GM12878 (cell line): ENCODE measurements at places on chromosomes 1 and 21.

- no peak overlapping the region for H3K27ac ChIP-seq
- DNase-seq, result peak; percentile 16
- no peaks in the 10 kb centered on the region; the same call in 1 of the 2 replicates for H3K4me1 ChIP-seq
- H3K27me3 ChIP-seq, result no peaks in the 10 kb centered on the region
Observed at GRCh38 chr1:107250169-107250568, 109.3 kb downstream of the NTNG1 start.

- H3K4me3 ChIP-seq, result no peak overlapping the region
- H3K27me3 ChIP-seq, result no peaks in the 10 kb centered on the region
- no peaks in the 10 kb centered on the region for H3K36me3 ChIP-seq
- H3K27ac ChIP-seq, result no peak overlapping the region
- no peak for DNase-seq
Observed at GRCh38 chr1:86184426-86184825, 27.9 kb upstream of the COL24A1 start.

GRCh38 chr1:67888216-67889106 is 55.2 kb upstream of the GNG12 start:
- no peaks in the 10 kb centered on the region for H3K4me1 ChIP-seq
- no peak overlapping the region for H3K27ac ChIP-seq
- no peak for DNase-seq
- no peaks in the 10 kb centered on the region for H3K27me3 ChIP-seq
- no peak overlapping the region for H3K4me3 ChIP-seq

DNA sequence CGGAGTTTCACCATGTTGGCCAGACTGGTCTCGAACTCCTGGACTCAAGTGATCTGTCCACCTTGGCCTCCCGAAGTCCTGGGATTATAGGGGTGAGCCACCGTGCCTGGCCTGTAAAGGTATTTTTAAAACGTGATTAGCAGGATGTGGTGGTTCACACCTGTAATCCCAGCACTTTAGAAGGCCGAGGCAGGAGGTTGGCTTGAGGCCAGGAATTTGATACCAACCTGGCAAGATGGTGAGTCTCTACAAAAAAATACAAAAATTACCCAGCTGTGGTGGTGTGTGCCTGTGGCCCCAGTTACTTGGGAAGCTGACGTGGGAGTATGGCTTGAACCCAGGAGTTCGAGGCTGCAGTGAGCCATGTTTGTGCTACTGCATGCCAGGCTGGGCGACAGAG is 43.3 kb upstream of the SOD1 start:
- DNase-seq, result no peak
- no peak overlapping the region for H3K4me3 ChIP-seq
- no peaks in the 10 kb centered on the region for H3K27me3 ChIP-seq
- no peaks in the 10 kb centered on the region for H3K4me1 ChIP-seq
- H3K36me3 ChIP-seq, result no peaks in the 10 kb centered on the region

DNA sequence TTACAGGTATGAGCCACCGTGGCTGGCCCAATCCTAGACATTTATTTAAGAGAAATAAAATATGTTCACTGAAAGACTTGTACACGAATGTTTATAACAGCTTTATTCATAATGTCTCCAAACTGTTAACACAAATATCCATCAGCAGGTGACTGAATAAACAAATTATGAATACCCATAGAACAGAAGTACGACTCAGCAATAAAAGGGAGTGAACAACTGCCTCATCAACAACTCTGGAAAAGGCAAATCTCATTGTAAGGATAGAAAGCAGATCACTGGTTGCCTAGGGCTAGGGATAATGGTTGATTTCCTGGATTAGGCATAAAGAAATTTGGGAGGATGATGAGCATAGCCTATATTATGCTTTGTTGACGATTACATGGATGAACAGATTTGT is 41.7 kb downstream of the GABPA start:
- H3K27ac ChIP-seq, result no peak overlapping the region
- no peaks in the 10 kb centered on the region for H3K27me3 ChIP-seq
- H3K36me3 ChIP-seq, result no peaks in the 10 kb centered on the region
- no peak overlapping the region for H3K4me3 ChIP-seq

- H3K4me3 ChIP-seq, result no peak overlapping the region
- no peaks in the 10 kb centered on the region for H3K36me3 ChIP-seq
- no peak for DNase-seq
- no peaks in the 10 kb centered on the region for H3K4me1 ChIP-seq
- H3K27ac ChIP-seq, result no peak overlapping the region
- no peaks in the 10 kb centered on the region; the same call in 1 of the 2 replicates for H3K27me3 ChIP-seq
Observed at GRCh38 chr1:119409731-119410130, 5.2 kb upstream of the HSD3B2 start.

DNA sequence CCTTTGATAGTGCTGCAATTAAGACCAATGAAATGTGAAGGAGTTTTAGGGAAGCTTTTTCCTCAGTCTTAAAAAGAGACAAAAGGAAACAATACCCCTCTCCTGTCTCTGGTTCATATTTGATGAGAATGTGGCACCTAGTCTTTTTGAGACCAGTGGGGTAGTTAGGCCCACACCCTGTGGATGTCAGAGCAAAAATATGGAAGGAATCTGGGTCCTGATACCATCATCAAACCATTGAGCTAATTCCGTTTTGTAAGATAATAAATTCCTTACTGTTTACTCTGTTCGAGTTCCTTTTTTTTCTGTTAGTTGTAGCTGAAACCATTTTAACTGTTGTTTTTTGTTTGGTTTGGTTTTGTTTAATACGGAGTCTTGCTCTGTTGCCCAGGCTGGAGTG is 33.3 kb downstream of the PTPRC start:
- no peak for DNase-seq
- no peak overlapping the region for H3K27ac ChIP-seq
- no peaks in the 10 kb centered on the region for H3K36me3 ChIP-seq
- H3K4me3 ChIP-seq, result no peak overlapping the region

DNA sequence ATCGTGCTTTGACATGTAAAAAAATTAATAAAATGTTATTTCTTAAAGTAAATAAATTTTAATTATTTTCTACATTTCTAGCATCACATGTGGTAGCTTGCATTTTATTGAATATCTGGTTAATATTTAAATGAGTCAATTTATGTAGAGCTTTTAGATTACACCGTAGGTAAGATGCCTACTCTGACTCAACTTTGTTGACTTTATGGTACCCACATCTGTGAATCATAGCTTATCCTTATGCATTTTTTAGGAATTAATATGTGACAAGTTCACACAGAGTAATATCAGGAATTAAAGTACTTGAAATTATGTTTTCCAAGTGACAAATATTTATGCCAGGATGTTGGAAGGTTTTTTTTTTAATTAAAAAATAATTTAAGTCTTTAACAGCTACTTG is 120.7 kb downstream of the LEPR start:
- H3K4me1 ChIP-seq, result no peaks in the 10 kb centered on the region
- H3K27me3 ChIP-seq, result no peaks in the 10 kb centered on the region
- no peak overlapping the region for H3K27ac ChIP-seq
- no peak for DNase-seq

GRCh38 chr21:43609501-43610340 is 49.6 kb downstream of the HSF2BP start:
- H3K4me3 ChIP-seq, result no peak overlapping the region
- H3K36me3 ChIP-seq, result no peaks in the 10 kb centered on the region
- H3K27me3 ChIP-seq, result no peaks in the 10 kb centered on the region
- peaks cover 13% of the 10 kb centered on the region; the same call in 1 of the 2 replicates for H3K4me1 ChIP-seq
- DNase-seq, result no peak
- no peak overlapping the region for H3K27ac ChIP-seq

- no peak overlapping the region for H3K27ac ChIP-seq
- no peaks in the 10 kb centered on the region for H3K27me3 ChIP-seq
- no peaks in the 10 kb centered on the region for H3K36me3 ChIP-seq
- no peak overlapping the region for H3K4me3 ChIP-seq
Observed at GRCh38 chr1:78980511-78980910, 26.0 kb downstream of the ADGRL4 start.

- DNase-seq, result no peak
- H3K4me1 ChIP-seq, result no peaks in the 10 kb centered on the region
- H3K36me3 ChIP-seq, result no peaks in the 10 kb centered on the region
Observed at GRCh38 chr1:181206513-181206912, 118.0 kb downstream of the IER5 start.

- no peaks in the 10 kb centered on the region for H3K27me3 ChIP-seq
- no peak overlapping the region for H3K4me3 ChIP-seq
- no peaks in the 10 kb centered on the region for H3K36me3 ChIP-seq
- peaks cover 6% of the 10 kb centered on the region; the same call in 1 of the 2 replicates for H3K4me1 ChIP-seq
- no peak for DNase-seq
Observed at GRCh38 chr1:203673550-203674411, 47.1 kb downstream of the ATP2B4 start.

DNA sequence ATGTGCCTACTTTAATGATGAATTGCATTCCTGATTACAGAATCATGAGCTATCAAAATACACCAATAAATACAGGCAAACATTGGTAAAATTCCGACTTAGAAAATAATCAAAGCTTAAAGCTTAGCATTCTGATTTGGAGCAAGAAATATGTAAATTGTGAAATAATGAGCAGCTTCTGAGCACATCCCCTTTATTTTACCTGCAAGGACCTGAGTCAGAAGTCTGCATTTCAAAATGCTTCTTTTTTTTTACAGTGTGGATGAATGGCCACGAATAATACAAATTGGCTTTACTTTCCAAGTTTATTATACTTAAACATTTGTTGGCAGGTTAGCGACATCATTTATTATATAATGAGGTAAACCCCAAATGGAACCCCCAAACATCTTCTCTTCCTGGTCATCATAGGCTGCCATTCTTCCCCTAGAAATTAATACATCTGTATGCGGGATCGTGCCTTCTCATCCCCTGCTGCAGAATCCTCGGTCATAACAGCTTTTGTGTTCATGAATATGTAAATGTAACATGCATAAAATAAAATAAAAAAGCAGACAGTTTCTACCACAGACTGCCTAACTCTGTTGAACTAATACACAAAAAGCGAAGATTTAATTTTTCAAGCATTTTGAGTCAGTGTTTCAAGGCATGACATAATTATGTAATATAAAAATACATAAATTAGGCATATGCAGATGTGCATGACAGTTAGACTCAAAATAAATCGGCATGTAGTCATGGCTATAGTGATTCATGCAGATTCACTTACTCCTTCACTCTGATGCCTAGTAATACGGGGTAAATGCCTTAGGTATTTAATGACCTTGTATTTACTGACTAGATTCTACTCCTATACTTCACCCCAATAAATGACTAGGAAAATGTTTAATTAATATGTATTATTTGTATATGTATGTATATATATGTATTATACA is 339.7 kb downstream of the USP25 start:
- no peaks in the 10 kb centered on the region for H3K4me1 ChIP-seq
- no peaks in the 10 kb centered on the region for H3K27me3 ChIP-seq
- H3K27ac ChIP-seq, result no peak overlapping the region
- no peaks in the 10 kb centered on the region for H3K36me3 ChIP-seq
- no peak for DNase-seq

- no peak overlapping the region for H3K27ac ChIP-seq
- no peak overlapping the region for H3K4me3 ChIP-seq
- no peaks in the 10 kb centered on the region for H3K36me3 ChIP-seq
- no peak for DNase-seq
- peaks cover 15% of the 10 kb centered on the region for H3K4me1 ChIP-seq
Observed at GRCh38 chr1:160373696-160374095, 6.8 kb downstream of the NHLH1 start.

DNA sequence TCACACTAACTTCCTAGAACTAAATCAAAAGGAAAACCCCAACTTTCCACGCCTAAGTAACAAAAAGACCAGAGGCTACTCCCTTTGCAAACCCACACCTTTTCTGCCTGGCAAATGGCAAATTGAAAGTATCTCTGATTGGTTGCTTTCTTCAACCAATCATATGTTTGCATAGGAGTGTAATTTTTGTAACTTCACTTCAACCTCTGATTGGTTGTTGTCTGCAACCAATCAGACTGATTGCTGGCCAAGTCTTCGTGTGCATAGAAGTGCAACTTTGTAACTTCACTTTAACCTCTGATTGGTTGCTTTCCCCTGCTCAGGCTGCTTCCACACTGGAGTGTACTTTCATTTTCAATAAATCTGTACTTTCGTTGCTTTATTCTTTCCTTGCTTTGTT is 36.9 kb upstream of the PADI2 start:
- DNase-seq, result peak; percentile 36
- no peak overlapping the region for H3K4me3 ChIP-seq
- H3K4me1 ChIP-seq, result no peaks in the 10 kb centered on the region
- no peaks in the 10 kb centered on the region for H3K36me3 ChIP-seq
- H3K27ac ChIP-seq, result no peak overlapping the region

GRCh38 chr1:151176514-151177045 is 799 bp upstream of the TMOD4 start:
- no peak for DNase-seq
- H3K4me3 ChIP-seq, result no peak overlapping the region
- H3K27me3 ChIP-seq, result no peaks in the 10 kb centered on the region
- peaks cover 19% of the 10 kb centered on the region; the same call in 1 of the 2 replicates for H3K36me3 ChIP-seq

GRCh38 chr1:245016700-245017099 is 138.1 kb upstream of the KIF26B start:
- no peak overlapping the region for H3K4me3 ChIP-seq
- DNase-seq, result no peak
- H3K27me3 ChIP-seq, result no peaks in the 10 kb centered on the region

DNA sequence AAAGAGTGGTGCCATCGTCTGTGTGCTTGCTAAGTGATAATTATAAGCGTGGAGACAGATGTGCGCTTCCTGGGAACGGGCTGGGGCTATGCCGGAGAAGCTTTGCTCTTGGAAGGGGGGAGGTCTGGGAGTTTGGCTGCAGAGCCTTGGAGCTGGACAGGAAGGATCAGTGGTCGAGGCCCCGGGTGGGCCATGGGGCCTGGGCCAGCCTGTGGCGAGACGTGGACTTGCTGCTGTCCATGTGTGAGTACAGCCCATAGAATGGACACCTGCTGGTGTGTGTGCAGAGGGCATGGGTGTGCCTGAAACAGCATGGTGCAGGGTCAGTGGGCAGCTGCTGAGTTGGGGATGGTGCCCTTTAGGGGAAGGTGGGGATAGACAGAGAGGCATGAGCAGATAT is 121.3 kb downstream of the PCBP3 start:
- no peaks in the 10 kb centered on the region for H3K4me1 ChIP-seq
- H3K27ac ChIP-seq, result no peak overlapping the region
- H3K27me3 ChIP-seq, result no peaks in the 10 kb centered on the region
- no peak for DNase-seq
- no peaks in the 10 kb centered on the region for H3K36me3 ChIP-seq

GRCh38 chr1:16924216-16924918 is 2.6 kb downstream of the CROCC start:
- no peaks in the 10 kb centered on the region for H3K4me1 ChIP-seq
- H3K4me3 ChIP-seq, result no peak overlapping the region

- H3K27ac ChIP-seq, result no peak overlapping the region
- DNase-seq, result no peak
- no peaks in the 10 kb centered on the region for H3K27me3 ChIP-seq
- no peaks in the 10 kb centered on the region for H3K36me3 ChIP-seq
- no peaks in the 10 kb centered on the region for H3K4me1 ChIP-seq
Observed at GRCh38 chr21:31340942-31341487, 3.0 kb downstream of the TIAM1 start.

DNA sequence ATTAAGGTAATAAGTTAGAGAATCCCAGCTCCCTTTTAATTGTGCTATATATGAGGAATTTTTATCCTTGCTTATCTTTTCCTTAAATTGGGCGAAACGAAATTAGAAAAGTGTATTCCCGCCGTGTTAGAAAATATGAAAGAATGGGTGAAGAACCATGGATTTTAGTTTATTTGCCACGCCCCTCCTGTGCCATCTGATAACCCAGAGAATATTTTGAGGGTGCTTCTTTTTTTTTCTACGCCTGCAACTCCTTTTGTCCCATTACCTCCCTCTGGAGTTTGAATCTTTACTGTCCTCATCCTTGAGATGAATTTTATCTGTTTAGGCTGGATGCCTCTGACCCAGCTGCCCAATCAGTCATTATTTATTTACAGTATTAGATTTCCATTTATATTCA is 1.6 kb downstream of the TLCD4 start:
- no peaks in the 10 kb centered on the region for H3K36me3 ChIP-seq
- H3K27ac ChIP-seq, result no peak overlapping the region
- no peaks in the 10 kb centered on the region for H3K4me1 ChIP-seq
- DNase-seq, result no peak
- peaks cover 6% of the 10 kb centered on the region for H3K27me3 ChIP-seq
- no peak overlapping the region for H3K4me3 ChIP-seq
